Non-pigmented ciliary epithelial cell (primary cell): ENCODE measurements at places on chromosomes 11 and 22.

DNA sequence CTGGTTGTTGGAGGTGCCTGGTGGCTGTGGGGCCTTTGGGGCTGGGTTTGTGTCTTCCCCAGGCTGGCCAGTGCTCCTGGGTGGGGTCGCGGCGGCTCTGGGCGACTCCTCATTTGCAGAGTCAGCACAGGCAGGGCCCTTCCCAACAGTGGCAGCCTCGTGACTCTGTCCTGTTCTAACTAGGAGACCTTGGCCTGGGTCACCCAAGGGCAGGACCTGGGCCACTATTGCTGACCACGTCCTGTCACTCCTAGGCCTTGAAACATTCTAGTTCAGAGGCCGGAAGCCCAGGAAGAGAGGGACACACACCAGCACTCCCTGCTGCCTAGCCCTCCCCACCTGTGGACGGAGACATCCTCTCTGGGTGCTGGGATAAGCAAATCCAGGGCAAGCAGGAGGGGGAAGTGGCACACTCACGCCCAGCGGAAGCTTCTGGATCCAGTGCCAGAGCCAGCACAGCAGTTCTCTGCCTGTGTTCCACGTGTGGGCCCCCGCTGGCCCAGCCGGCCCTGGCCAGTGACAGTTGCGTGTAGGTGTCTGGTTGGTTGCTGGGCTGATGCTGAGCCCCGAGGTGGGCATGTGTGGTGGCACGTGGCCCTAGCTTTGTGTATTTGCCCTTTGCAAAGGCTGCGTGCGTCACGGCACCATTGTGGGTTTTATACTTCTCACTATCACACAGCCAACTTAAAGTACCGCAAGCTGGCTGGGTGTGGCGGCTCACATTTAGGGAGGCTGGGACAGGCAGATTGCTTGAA, 4.3 kb upstream of the CHID1 start:
- no peak for DNase-seq

- DNase-seq = no peak
These were observed 46.4 kb downstream of the QSER1 start for GRCh38 chr11:32939046-32939445.

GRCh38 chr22:20992456-20993303, 9.2 kb downstream of the THAP7 start:
- DNase-seq = no peak

DNA sequence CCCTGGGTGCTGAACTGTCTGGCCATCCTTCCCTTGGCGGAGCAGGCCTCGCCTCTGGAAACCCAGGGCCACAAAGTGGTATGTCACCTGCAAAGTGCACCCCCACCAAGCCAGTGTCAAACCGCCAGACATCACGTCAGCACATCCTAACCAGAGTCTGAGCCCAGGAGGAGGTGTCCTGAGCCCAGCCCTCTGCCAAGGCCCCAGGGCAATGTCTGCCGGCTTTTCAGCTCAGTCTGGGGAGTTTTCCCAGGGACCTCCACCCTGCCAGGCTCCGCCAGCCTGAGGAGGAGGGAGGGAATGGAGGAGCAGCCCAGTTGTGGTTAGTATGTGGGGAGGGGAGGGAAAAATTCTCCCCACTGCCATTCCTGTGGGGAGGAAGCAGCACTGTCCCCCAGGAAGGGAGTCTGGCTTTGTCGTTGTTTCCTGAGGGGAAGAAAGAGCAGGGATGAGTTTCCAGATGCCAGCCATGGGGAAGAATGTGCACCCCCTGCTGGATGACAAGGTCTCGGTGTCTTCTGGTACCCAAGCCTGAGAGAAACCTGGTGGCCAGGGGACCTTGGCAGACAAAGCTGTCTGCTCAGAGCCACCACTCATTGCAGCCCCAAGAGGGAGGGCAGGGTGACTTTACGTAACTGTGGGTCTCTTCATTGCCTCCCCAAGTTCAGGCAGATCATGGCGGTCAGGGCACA, 81.4 kb upstream of the CD82 start:
- DNase-seq = no peak

- no peak for DNase-seq
These were observed 7.3 kb downstream of the GRAMD1B start for GRCh38 chr11:123437236-123437979.

DNA sequence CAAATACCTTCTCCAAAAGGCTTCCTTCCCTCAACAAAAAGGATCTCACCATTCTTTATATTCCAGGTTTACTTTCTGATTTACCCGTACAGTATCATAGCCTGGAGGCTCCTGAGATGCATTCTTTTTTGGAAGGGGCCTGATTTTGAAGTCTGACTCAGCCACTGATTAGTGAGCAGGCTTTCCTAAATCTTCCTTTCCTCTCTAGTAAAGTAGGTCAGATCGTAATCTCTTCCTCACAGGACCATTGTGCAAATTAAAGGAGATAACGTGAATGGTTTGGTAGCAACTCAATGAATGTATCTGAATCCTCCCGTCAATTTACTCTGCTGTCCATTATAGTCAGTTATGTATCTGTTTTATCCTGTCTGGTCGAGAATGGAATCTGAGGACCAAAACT, 227.7 kb upstream of the ANO5 start:
- DNase-seq = no peak

- DNase-seq = no peak
These were observed 114.4 kb downstream of the NCAM1 start for GRCh38 chr11:113075586-113076095.

- no peak for DNase-seq
These were observed 1.5 kb downstream of the IL17RA start for GRCh38 chr22:17086296-17086695.

DNA sequence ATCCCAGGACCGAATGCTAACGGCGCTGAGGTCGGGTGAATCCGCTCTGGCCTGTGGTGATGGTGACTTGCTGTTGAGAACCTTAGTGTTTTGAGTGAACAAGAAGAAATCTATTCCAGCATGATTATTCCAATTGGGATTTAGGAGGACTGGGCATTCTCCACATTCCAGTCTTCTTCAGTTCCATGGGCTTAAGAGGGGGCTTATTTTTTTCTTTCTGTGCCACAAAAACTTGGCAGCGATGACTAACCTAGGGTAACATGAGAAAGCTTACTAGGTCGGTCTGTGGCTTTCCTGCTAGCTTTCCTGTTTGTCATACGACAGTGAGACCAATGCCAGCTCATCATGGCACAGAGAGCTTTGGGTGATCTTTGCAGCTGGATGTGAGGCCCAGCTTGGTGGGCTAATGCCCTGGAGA, 62.9 kb upstream of the ATXN10 start:
- DNase-seq = peak; percentile 82

DNA sequence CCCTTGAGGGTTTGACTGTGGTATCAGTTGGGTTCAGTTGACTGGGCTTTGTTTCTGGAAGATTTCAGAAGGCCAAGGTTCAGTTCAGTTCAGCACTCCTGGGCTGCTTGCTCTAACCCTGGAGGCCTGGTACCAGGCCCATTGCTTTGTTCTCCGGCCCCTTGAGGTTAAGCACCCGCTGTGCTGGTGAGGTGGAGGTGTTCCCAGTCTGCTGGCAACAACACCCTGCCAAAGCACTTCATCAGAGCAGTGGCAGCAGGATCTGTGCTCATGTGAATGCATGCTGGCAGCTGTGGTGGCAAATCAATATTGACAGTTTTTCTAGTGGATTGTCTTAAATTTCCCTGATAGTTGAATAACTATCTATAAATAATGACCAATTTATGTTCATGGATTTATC, 3.8 kb upstream of the SCGB1D1 start:
- no peak for DNase-seq

DNA sequence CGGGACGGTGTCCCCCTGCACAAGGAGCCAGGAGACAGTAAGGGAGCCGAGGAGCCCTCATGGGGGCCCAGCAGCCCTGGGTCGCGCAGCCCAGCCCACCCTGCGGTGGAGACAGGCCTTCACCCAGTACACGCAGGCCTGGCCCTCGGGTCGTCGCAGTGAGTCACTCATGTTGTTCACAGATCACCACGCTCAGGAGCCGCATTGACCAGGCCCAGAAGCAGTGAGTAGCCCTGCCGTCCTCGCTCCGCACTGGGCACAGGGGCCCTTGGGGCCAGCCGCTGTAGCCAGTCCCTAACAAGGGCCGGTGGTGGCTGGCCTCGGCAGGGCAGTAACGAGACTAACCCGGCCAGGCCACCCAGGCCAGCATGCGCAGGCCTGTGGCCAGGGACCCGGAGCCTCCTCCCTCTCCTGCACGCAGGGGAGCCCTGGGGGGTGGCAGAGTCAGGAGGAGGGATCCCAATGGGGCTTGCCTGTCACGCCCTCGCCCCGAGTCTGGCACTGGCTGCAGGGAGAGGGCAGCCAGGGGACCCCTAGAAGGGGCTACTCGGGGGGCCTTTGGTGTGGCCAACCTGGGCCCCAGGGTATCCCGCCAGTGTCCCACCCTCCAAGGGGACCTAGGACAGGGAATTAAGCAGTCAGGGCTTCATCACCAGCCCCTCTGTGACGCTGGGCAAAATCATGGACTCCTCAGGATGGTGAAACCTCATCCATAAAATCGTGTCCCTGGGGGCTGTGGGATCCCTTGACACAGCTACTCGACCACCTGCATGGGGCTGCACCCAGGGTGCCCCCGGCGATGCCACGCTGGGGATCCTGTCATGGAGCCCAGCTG, 10.1 kb upstream of the MRPL23 start:
- no peak for DNase-seq

GRCh38 chr22:36015155-36015810, 13.3 kb downstream of the RBFOX2 start:
- no peak for DNase-seq

- no peak for DNase-seq
These were observed 75.3 kb downstream of the FBLN1 start for GRCh38 chr22:45577746-45578523.

DNA sequence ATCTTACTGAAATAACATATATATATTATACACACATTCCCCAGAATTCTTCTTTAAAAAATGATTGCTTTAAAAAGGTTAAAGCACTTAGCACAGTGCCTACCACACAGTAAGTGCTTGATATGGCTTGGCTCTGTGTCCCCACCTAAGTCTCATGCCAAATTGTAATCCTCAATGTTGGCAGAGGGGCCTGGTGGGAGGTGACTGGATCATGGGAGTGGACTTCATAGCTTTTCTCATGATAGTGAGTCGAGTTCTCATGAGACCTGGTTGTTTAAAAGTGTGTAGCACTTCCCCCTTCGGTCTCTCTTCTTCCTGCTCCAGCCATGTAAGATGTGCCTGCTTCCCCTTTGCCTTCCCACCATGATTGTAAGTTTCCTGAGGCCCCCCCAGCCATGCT, 6.2 kb downstream of the CRYAB start:
- no peak for DNase-seq

- DNase-seq = no peak
These were observed 20.7 kb downstream of the TNKS1BP1 start for GRCh38 chr11:57303990-57304579.

DNA sequence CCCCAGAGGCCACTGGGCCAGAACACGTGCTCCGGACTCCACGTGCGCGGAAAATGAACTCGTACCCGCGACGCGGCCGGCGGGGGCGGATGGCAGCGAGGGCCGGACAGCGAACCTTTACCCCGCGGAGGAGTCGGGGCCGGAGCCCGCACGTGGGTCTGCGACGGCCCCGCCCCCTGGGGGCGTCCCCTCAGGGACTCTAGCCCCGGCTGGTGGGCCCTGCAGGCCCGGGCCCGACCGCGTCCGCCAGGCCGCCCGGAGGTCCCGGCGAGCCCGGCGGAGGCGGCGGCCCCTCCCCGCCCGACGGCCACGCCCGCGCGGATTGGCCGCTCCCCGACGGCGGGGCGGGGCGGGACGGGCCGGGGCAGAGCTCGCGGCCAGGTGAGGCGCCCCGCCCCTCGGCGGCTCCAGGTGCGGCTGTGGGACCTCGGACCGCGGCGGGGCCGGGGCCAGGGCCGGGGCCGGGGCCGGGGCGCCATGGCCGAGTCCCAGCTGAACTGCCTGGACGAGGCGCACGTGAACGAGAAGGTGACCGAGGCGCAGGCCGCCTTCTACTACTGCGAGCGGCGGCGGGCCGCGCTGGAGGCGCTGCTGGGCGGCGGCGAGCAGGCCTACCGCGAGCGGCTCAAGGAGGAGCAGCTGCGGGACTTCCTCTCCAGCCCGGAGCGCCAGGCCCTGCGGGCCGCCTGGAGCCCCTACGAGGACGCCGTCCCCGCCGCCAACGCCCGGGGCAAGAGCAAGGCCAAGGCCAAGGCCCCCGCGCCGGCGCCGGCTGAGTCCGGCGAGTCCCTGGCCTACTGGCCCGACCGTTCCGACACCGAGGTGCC, at the start of gene FAM83F:
TSS of gene FAM83F (plus strand) at position 389 of the 827 bp plus-strand sequence. CDS start at position 478, 89 bp downstream.
- no peak for DNase-seq

GRCh38 chr22:45507798-45508197, 5.1 kb downstream of the FBLN1 start:
- DNase-seq = no peak

GRCh38 chr11:64760759-64761420, 1.1 kb upstream of the PYGM start:
- DNase-seq = no peak

GRCh38 chr11:46916286-46917108, 1.9 kb downstream of the LRP4 start:
- DNase-seq = no peak

- DNase-seq = no peak
These were observed 131.2 kb upstream of the MTMR2 start for GRCh38 chr11:96054870-96055705.

DNA sequence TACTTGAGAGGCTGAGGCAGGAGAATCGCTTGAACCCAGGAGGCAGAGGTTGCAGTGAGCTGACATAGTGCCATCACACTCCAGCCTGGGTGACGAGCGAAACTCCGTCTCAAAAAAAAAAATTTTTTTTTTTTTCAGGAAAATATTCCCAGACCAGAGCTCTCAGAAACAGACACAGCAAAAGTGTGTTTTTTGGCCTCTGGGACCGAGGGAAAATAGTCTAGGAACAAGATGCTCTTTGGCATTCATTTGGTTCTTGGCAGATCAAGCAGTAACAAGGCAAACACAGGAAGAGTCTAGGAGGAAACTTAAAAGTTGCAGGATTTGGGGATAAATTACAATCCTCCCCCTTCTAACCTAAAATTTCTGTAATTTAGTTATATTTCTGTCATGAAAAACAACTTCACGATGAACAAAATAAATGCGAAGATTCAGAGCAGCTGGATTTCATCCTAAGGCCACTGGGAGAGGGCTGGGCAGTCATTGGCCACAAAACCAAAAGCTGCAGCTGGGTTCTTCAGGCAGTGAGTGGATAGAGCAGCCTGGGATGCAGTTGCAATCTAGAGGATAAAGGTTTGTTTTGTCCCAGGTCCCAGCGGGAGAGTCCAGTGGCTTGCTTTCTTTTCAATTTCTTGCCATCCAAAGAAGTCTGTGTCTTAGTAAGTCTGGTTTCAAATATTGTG, 19.7 kb downstream of the ATG16L2 start:
- DNase-seq = no peak

GRCh38 chr11:109590782-109591181, 168.8 kb downstream of the C11orf87 start:
- DNase-seq = no peak

- no peak for DNase-seq
These were observed 512.3 kb upstream of the RAG2 start for GRCh38 chr11:37110385-37110784.

DNA sequence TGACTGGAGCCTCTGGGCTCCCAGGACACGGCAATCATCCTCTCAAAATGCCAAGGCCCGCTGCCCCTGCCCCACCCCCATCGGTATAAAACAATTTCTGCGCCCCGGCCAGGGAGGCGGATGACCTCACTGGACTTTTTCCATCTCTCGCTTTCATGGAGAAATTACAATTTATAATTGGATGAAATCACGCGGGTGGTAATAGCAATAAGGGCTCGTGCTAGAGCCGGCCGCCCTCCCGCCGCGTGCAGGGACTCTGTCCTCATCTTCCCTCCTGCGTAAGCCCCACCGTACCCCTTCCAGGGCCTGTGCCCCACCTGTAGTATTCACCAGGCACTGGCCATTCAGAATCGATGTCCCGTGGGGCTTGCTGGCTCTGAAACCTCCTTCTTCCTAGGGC, 64.5 kb downstream of the MACROD1 start:
- DNase-seq = no peak

GRCh38 chr22:17601031-17601430, 27.5 kb downstream of the ATP6V1E1 start:
- no peak for DNase-seq

- no peak for DNase-seq
These were observed 23.1 kb upstream of the NNMT start for GRCh38 chr11:114273071-114273470.
